Dermis blood vessel endothelial cell (primary cell): ENCODE measurements at places on chromosomes 5 and 9. TPM values are rescaled to one million over a fixed set of nuclear protein-coding genes. Genes with fewer than 3 reads are reported as not detected.
A peak's percentile ranks its signal among the peaks of the same experiment; 100 is the strongest.

DNA sequence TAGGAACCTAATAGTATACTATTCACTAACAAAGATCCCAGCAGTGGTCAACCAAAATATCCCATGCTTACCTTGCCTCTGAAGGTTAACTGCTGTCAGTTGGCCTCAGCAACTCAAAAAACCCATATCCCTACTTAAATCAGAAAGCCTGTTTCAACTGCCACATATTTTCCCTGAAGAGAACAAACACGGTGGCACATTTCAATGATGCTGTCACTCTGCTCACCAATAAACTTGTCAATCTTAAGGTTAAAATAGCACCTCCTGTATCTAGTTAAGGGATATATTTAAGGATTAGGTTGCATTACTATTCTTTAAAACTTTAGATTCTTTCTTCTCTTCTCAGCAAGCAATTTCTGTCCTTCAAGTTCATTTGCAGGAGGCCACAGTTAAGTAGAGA, 986.9 kb downstream of the CDH18 start:
- DNase-seq: no peak

Gene CD180
- 0.09 TPM in 1 of 2 replicates, not detected in the other for total RNA-seq

Gene GGTA1
- total RNA-seq: 6.2 and 8.7 TPM in 2 replicates

- DNase-seq: peak; percentile 17
These were observed 4.6 kb downstream of the NIPAL4 start for GRCh38 chr5:157464519-157465171.

Gene JAKMIP2
- total RNA-seq: not detected in 2 replicates

- DNase-seq: no peak
These were observed 29.0 kb downstream of the SARDH start for GRCh38 chr9:133709015-133709611.

Gene CEMIP2
- total RNA-seq: 204 and 216 TPM in 2 replicates

Gene ARSK
- total RNA-seq: 2.7 TPM in 2 replicates

DNA sequence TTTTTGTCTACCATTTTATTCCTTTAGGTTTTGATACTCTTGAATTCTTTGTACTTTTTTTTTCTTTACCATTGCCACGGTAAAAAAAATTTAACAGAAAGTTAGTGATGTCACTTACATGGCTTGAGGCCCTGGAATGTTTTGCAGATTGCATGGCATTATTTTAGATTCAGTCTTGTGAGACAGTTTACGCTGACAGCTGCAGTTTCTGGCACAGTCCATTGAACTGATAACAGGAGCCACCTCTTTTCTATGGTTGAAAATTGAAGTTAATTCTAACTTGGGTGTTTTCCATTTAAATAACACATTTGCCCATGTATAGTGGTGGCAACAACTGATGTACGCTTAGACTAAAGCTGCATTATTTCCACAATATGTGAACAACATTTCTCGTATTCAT, 1028.5 kb downstream of the CDH18 start:
- no peak for DNase-seq

DNA sequence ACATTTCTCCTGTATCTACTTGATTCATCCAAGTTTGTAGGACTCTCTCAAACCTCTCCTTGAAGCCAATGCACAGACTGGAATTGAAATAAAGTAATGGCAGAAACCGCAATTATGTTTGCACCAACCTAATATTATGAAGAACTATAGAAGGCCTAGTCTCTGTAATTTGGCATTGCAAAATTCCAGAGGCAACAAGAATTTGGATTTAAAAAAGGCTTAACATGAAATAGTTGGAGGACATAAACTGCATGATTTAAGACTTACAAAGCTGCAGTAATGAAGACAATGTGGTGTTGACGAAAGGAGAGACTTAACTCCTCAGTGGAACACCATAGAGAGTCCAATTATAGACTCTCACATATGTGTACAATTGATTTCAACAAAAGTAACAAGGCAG, 117.8 kb upstream of the MINAR2 start:
- no peak for DNase-seq

- no peak for DNase-seq
These were observed 103.1 kb upstream of the ISL1 start for GRCh38 chr5:51279983-51280706.

- DNase-seq: no peak
These were observed 819.9 kb upstream of the GRAMD2B start for GRCh38 chr5:125603321-125603720.

DNA sequence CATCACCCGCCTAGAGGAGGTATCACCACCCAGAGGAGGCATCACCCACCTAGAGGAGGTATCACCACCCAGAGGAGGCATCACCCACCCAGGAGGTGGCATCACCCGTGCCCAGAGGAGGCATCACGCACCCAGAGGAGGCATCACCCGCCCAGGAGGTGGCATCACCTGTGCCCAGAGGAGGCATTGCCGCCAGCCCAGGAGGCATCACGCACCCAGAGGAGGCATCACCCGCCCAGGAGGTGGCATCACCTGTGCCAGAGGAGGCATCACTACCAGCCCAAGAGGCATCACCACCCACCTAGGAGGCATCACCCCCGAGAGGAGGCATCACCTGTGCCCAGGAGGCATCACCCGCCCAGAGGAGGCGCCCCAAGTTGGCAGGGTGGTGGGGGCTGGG, 2.6 kb downstream of the NOTCH1 start:
- no peak for DNase-seq

GRCh38 chr9:106862821-106863720, at the start of gene ZNF462:
ZNF462 (plus strand) TSS chr9:106863166; CDS start chr9:106923384, 60,218 bp downstream.
- peak; percentile 51 for DNase-seq

GRCh38 chr9:125811002-125811401, 63.8 kb downstream of the PBX3 start:
- no peak for DNase-seq

Gene BSPRY
- not detected in 2 replicates for total RNA-seq

Gene FCHO2
- 26.2 and 31.8 TPM in 2 replicates for total RNA-seq

- peak; percentile 11 for DNase-seq
These were observed 411.0 kb downstream of the MAT2B start for GRCh38 chr5:163916376-163916775.

- DNase-seq: no peak
These were observed 115.5 kb upstream of the RANBP3L start for GRCh38 chr5:36417221-36417620.

GRCh38 chr5:60517094-60517694, 182.8 kb downstream of the DEPDC1B start:
- no peak for DNase-seq

GRCh38 chr9:88947581-88948573, 43.4 kb upstream of the S1PR3 start:
- no peak for DNase-seq

GRCh38 chr5:5025774-5026408, 114.2 kb upstream of the ADAMTS16 start:
- DNase-seq: no peak

GRCh38 chr9:33458444-33458843, 11.1 kb upstream of the AQP3 start:
- DNase-seq: peak; percentile 57

Gene ZBED3
- total RNA-seq: 3.6 and 6.1 TPM in 2 replicates

DNA sequence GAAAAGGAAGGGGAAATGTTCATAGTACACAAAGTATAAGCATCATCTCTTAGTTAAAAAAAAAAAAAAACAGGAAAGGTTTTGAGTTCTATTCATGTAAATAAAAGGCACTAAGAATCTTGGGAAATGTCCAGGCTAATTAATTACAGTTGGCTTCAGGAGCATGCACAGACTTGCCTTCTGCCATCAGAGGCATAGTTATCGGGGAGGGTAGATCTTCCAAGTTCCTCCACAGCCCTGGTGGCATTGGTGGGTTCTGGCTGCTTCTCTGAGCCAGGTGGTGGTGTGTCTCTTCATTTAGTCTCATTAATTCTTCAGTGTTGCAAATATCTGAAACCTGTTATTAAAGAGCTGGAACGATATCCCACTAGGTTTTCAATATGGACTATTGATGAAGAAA, 85.2 kb downstream of the TMEM252 start:
- DNase-seq: no peak

Gene TOR1A
- 38.0 and 38.8 TPM in 2 replicates for total RNA-seq

DNA sequence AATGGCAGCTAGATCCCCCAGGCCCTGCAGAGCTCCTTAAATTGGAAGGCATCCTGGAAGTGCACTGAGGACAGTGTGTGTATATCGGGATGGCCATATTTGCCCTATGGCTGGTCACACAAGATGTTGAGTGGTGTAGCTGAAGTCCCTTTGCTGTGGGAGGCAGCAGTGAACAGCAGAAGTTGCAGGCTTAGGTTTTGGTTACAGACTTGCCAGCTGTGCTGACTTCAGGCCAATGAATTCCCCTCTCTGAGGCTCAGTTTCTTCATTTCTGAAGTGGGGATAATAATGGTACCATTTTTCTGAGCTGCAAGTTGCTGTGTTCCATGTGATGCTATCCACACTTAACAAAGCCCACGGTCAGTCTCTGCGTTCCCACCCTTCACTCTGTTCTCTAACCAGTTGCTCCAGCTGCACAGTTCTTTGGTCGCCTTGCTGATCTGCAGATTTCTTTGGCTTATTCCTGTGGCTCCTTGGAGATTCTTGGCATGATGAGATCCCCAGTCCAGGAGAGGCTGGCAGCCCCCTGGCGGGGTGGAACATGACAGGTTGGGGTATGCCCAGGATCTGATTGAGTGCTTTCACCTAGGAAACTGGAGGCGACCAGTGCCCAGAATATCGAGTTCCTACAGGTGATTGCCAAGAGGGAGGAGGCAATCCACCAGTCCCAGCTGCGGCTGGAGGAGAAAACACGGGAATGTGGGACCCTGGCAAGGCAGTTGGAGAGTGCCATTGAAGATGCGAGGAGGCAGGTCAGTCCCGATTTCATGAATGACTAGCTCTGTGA, 6.5 kb upstream of the GLE1 start:
- DNase-seq: no peak

Gene CLTB
- total RNA-seq: 107 and 163 TPM in 2 replicates

Gene DUSP1
- total RNA-seq: 105 and 303 TPM in 2 replicates

Gene OBP2B
- not detected in 2 replicates for total RNA-seq

GRCh38 chr5:172875505-172876279, 41.6 kb downstream of the ERGIC1 start:
- DNase-seq: no peak
